A549 treated with DMSO at 1 μM for 4 hours (cell line): ENCODE measurements at places on chromosomes 13 and 19. TPM values are rescaled to one million over a fixed set of nuclear protein-coding genes. Genes with fewer than 3 reads are reported as not detected.

Gene PRSS57
- 0.09 to 0.31 TPM (median 0.12 TPM) in 4 of 5 replicates, not detected in the other for total RNA-seq

Gene TNFRSF19
- total RNA-seq = 2.4 to 3.5 TPM (median 3.4 TPM) in 5 replicates

Gene LSR
- total RNA-seq = 8.0 to 10.9 TPM (median 8.8 TPM) in 5 replicates

Gene HIPK4
- total RNA-seq = 0.19 to 0.31 TPM (median 0.26 TPM) in 5 replicates

Gene ZNF677
- not detected in 5 replicates for total RNA-seq

Gene NLRP11
- total RNA-seq = 0.02 TPM in 1 of 5 replicates, not detected in the others

Gene ZNF763
- not detected in 5 replicates for total RNA-seq

Gene ZNF329
- total RNA-seq = 2.9 to 3.3 TPM (median 3.1 TPM) in 5 replicates

Gene ACER1
- not detected in 5 replicates for total RNA-seq

Gene SYT3
- total RNA-seq = 0.42 to 1.1 TPM (median 0.55 TPM) in 5 replicates

Gene EPS8L1
- total RNA-seq = 2.8 to 5.9 TPM (median 5.7 TPM) in 5 replicates

Gene LRCH1
- 7.3 to 9.4 TPM (median 8.3 TPM) in 5 replicates for total RNA-seq

Gene ZNF530
- total RNA-seq = 4.6 to 5.5 TPM (median 4.9 TPM) in 5 replicates

Gene ZNF835
- total RNA-seq = not detected in 5 replicates

Gene MAP3K10
- total RNA-seq = 11.2 to 19.1 TPM (median 17.9 TPM) in 5 replicates

Gene CASP14
- total RNA-seq = not detected in 5 replicates

Gene USE1
- 14.7 to 16.4 TPM (median 15.3 TPM) in 5 replicates for total RNA-seq

Gene TMEM238
- 2.3 to 10.5 TPM (median 6.4 TPM) in 5 replicates for total RNA-seq

Gene JOSD2
- total RNA-seq = 60.9 to 87.3 TPM (median 69.0 TPM) in 5 replicates

Gene ARL11
- total RNA-seq = not detected in 5 replicates

Gene CD37
- total RNA-seq = not detected in 5 replicates

Gene IZUMO4
- total RNA-seq = 0.37 to 0.75 TPM (median 0.47 TPM) in 5 replicates

Gene ELSPBP1
- total RNA-seq = 0.10 TPM in 1 of 5 replicates, not detected in the others

Gene TJP3
- 0.38 to 0.73 TPM (median 0.53 TPM) in 5 replicates for total RNA-seq

Gene ZIC2
- total RNA-seq = 10.4 to 17.7 TPM (median 12.5 TPM) in 5 replicates

Gene PIP5K1C
- 7.4 to 14.1 TPM (median 11.5 TPM) in 5 replicates for total RNA-seq

Gene SMARCA4
- 7.7 to 11.5 TPM (median 10.1 TPM) in 5 replicates for total RNA-seq

Gene ZNF431
- total RNA-seq = 2.5 to 6.2 TPM (median 3.0 TPM) in 5 replicates

Gene F10
- not detected in 5 replicates for total RNA-seq

Gene GDF15
- total RNA-seq = 40.6 to 72.6 TPM (median 50.5 TPM) in 5 replicates

Gene PRODH2
- 0.27 to 0.66 TPM (median 0.41 TPM) in 4 of 5 replicates, not detected in the other for total RNA-seq

Gene FZR1
- total RNA-seq = 21.8 to 35.0 TPM (median 29.2 TPM) in 5 replicates

Gene DACT3
- 0.27 to 0.49 TPM (median 0.32 TPM) in 5 replicates for total RNA-seq

Gene OR7A5
- total RNA-seq = not detected in 5 replicates

Gene RFPL4AL1
- 0.12 to 0.34 TPM (median 0.12 TPM) in 3 of 5 replicates, not detected in the others for total RNA-seq

Gene KCTD4
- total RNA-seq = not detected in 5 replicates

Gene ZNF808
- 0.03 to 0.34 TPM (median 0.16 TPM) in 5 replicates for total RNA-seq

Gene TSSK6
- total RNA-seq = 0.83 to 2.1 TPM (median 1.6 TPM) in 5 replicates
